Vagina (tissue), 2 donors: ENCODE measurements at places on chromosomes 6 and 20.

- DNase-seq = no peak
These were observed 59.5 kb downstream of the FYN start for GRCh38 chr6:111813677-111814310.

GRCh38 chr20:6051505-6051904 lies 2.4 kb downstream of the LRRN4 start:
- no peak for DNase-seq

- DNase-seq = no peak
These were observed 144.3 kb upstream of the ZNF184 start for GRCh38 chr6:27617046-27617687.

GRCh38 chr6:20932284-20932683 lies 398.0 kb downstream of the CDKAL1 start:
- no peak for DNase-seq

GRCh38 chr20:63696628-63697356 lies at the start of gene TNFRSF6B:
Gene TNFRSF6B, plus strand, starts transcription at chr20:63696652. Its CDS starts 116 bp downstream, at chr20:63696768.
- no peak for DNase-seq

DNA sequence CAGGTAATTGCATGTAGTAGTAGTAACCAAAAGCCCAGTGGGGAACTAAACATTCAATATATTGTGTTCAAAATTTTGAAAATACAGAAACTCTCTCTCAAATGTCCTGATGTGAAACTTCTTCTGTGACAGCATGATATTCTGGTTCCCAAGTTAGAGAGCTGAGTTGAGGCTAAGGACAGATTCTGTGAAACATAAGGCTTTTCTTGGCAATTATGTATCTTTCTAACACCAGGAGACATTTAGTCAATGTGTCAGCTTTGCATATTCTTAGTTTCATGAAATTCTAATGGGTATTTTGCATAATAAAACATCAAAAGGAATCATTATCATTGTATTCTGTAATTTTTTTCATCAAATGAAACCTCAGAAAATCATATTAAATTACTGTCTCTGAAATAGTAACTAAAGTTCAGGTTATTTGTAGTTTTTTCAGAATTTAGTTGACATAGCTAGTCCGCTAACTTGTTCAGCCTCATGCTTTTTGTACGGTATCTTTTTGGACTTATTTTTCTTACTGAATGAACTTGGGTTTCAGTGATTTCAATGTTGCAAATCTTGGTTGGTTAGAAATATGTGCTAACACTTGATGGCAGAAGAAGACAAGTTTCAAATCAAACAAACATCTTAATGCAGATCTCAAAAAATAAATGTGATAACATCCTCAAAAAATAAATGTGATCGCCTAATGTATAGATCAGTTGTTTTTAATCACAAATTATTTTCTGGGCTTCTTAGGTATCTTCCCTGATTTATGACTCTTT lies 70.4 kb downstream of the AKAP7 start:
- DNase-seq = no peak
